ENCODE measurements at places on chromosomes 16 and 17. TPM values are rescaled to one million over a fixed set of nuclear protein-coding genes. Genes with fewer than 3 reads are reported as not detected.

Gene IGFBP4
- 205 TPM for total RNA-seq

DNA sequence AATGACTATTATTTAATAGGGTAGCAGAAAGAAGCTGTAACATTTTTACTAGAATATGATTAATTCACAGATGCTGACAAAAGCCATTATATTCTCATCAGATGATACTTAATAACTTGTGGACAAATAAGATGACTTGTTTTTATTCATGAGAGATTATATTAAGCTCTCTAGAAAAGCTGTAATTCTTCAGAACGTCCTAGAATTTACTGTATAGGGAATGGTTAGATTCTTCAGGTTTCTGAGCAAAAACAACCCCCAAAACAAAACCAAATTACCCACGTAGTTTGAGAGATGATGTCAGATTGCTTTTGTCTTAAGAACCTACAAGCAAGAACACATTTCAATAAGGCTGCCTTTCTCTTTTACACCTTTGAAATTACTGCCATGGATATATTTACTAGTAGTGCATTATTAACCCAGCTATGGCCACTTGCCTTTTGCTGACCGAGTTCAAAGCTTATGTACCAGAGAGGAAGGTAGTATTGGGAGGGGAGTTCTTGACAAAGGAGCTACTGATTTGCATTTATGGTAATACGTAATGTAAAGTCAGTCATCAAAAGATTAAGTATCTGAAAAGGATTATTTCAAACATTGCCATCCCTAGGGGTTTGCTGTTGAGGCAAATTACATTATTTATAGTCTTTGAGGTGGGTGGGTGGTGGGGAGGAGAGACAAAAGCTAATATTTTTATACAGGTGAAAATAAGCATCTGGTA lies 51.7 kb downstream of the NLK start:
- no peak for DNase-seq
- no peaks in the 10 kb centered on the region for H3K36me3 ChIP-seq
- no peaks in the 10 kb centered on the region for H3K4me1 ChIP-seq

Gene METTL16
- 29.7 TPM for total RNA-seq

Gene TNK1
- 8.2 TPM for total RNA-seq

Gene BRIP1
- 4.3 TPM for total RNA-seq

DNA sequence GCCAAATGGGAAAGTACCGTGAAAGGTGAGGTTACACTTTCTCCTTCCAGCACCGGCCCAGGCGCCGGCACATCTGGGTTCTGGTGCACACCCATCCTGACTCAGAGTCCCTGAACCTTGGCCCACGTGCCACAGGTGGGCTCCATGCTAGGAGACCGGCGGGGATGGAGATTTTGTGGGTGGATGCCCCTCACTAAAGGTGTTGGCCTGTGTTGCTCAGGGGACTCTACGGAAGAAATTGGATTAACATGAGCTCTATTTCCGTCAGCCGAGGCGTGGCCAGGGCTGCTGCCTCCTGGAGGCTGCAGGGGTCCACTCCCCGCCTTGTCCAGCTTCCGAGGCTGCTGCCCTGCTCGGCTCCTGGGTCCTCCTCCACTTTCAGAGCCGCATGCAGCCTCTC lies 30.8 kb downstream of the FBXO31 start:
- no peaks in the 10 kb centered on the region for H3K36me3 ChIP-seq
- DNase-seq, result no peak
- H3K4me1 ChIP-seq, result peaks cover 9% of the 10 kb centered on the region
- H3K27me3 ChIP-seq, result no peaks in the 10 kb centered on the region
- H3K4me3 ChIP-seq, result no peak overlapping the region

DNA sequence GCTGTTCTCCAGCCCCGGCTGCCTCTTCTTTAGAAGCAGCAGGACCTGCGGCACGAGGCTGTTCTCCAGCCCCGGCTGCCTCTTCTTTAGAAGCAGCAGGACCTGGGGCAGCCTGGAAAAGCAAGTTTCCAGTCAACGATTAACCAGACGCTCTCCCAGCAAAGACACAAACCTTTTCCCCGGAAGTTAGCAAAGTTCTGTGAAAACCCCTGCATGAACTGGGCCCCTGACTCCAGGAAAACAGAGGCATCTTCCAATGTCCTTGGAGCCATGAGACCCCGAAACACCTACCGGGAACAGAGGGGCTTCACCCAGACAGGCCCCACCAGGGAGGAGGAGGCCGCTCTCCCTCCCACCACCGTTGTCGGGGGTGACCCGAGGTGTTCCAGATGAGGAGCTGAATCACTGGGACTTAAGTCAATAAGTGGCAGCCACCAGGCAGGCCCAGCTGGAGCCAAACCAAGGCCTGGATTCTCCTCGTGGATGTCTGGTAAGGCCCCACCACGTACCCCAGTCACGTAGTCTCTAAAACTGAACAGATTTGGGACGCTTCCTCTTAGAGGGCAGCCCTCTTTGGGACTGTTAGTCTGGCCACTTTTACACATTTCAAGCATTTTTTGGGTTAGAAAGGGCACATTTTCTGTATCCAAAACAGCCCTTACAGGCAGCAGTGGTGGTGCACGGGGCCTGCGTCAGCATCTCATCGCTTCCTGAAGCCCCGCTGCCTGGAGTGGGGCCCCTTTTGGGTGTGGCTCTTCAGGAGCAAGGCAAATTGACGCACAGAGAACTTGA lies at the start of gene RPH3AL:
Gene RPH3AL (minus strand): TSS at position 387 of the 792 bp plus-strand sequence. CDS start 25,264 bp downstream, outside the sequence.
- peak within 1 kb of the TSS; percentile 69 for H3K27ac ChIP-seq
- peaks cover 3% of the 10 kb centered on the region for H3K4me1 ChIP-seq
- H3K36me3 ChIP-seq, result no peaks in the 10 kb centered on the region
- H3K4me3 ChIP-seq, result no peak within 1 kb of the TSS
- no peaks in the 10 kb centered on the region for H3K27me3 ChIP-seq

Gene TNFRSF17
- total RNA-seq, result 3.2 TPM

DNA sequence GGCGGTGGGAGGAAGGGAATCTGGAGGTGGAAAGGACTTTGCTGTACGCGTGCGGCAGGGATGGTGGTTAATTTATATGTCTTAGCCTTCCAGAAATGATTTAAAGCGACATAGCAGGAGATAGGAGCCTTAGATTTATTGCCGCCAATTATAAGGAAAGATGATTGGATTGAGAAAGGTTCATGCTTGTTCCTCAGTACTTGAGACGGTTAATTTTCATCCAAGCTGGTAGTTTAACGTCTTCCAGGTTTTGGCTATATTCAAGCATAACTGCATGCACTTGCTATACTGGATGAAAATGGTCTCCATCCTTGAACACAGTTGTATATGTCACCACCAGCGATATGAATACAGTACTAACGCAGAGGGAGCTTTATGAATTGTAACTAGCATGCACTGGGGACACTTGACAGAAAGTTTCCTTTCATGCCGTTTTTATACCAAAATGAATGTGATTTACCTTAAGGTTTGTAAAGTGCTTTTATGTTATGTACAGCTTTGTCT lies 610 bp upstream of the PEX12 start:
- H3K27ac ChIP-seq, result peak overlapping the region; percentile 97
- peaks cover 4% of the 10 kb centered on the region for H3K4me1 ChIP-seq
- H3K36me3 ChIP-seq, result peaks cover 5% of the 10 kb centered on the region
- peak; percentile 28 for DNase-seq
- peak overlapping the region; percentile 65 for H3K4me3 ChIP-seq
- no peaks in the 10 kb centered on the region for H3K27me3 ChIP-seq

Gene MT1G
- total RNA-seq, result 3.5 TPM

Gene CCL23
- not detected for total RNA-seq

DNA sequence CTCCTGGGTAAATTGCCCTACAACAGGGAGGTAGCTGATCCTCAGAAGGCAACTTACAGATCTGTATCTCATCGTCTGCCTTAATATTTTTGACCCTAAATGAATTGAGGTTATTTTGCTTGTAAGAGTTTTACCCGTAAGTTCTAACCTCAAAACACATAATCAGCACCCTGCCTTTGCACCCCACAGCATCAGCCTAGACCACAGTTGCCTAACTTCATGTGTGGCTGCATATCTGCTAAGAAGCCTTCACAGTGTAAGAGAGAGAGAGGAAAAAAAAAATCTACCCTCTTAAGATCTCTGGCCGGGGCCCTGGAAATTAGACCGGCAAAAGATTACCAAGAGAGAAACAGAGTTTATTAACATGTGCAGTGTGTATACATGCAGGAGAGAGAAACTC lies 76.9 kb downstream of the ARHGAP44 start:
- DNase-seq, result no peak
- no peak overlapping the region for H3K27ac ChIP-seq
- H3K4me3 ChIP-seq, result no peak overlapping the region
- no peaks in the 10 kb centered on the region for H3K4me1 ChIP-seq
- H3K27me3 ChIP-seq, result no peaks in the 10 kb centered on the region

DNA sequence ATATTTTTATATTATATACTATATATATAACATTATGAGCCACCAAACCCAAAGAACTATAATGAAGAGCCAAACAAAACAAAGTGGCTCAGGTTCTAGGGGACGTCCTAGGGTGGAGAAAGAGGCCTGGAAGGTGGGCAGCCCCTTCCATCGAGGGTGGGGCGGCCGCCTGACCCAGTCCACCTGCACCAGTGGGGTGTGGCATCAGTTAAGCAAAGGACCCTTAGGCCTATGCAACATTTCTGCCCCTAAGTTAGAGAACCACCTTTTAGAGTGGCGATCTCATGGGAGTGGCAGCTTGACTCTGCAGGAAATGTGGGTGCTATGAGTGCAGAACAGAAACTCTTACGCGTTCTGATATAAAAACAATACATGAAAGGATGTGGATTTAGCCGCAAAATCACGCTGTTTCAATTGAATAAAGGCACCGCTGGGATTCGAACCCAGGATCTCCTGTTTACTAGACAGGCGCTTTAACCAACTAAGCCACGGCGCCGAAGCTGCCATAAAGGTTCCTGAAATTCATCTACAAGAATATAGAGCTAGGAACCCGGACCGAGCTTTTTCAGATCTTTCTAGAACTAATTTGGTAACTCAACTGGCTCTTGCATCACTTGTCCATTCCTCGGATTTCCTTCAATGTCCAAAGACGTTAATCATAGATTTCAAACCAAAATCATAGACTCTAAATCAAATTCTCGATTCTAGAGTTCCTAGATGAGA lies 15.6 kb upstream of the AURKB start:
- no peak overlapping the region for H3K4me3 ChIP-seq
- H3K4me1 ChIP-seq, result peaks cover 2% of the 10 kb centered on the region
- peak; percentile 61 for DNase-seq
- H3K27me3 ChIP-seq, result no peaks in the 10 kb centered on the region
- H3K27ac ChIP-seq, result peak overlapping the region; percentile 7

DNA sequence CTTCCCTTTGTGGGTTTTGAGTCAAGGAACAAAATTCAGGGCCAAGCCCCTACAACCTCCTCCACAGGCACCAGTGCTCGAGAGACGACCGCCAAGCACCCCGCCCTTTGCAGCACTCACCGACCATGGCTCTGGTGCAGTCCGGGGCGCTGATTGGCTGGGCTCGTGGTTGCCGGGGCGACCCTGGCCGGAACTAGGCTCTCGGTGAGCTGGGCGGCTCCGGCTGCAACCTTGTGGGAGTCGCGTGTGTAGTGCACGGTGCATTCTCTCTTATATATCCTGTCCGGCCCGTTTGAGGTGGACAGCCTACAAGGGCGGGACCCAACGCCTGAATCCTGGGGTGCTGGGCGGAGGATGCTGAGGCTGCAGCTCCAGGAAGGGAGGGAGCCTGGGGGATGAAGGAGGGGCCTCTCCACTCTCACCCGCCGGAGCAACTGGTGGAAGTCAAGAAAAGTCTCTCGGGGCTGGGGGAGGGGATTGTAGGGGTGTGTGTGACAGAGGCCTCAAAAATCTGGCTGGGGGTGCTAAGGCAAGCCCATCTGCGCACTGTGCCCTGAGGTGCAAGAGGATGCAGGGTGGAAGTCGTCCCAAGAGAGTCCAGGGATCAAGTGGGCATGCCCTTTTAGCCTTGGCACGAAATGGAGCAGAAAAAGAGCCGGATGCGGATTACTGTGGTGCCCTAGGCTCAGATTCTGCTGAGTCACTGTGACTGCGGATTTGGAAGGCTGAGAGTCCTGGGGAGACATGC lies at the start of gene NQO1:
Gene NQO1 (minus strand): TSS at position 248 of the 748 bp plus-strand sequence. CDS start 121 bp downstream, at position 127.
- H3K27me3 ChIP-seq, result no peaks in the 10 kb centered on the region
- H3K36me3 ChIP-seq, result no peaks in the 10 kb centered on the region
- H3K4me3 ChIP-seq, result peak within 1 kb of the TSS; percentile 33
- peak; percentile 88 for DNase-seq
- H3K27ac ChIP-seq, result peak within 1 kb of the TSS; percentile 50
- no peaks in the 10 kb centered on the region for H3K4me1 ChIP-seq

Gene DYNLL2
- total RNA-seq, result 36.5 TPM

Gene STH
- not detected for total RNA-seq

Gene XYLT1
- total RNA-seq, result 11.5 TPM

Gene TAC4
- not detected for total RNA-seq

Gene SEZ6L2
- 19.2 TPM for total RNA-seq

DNA sequence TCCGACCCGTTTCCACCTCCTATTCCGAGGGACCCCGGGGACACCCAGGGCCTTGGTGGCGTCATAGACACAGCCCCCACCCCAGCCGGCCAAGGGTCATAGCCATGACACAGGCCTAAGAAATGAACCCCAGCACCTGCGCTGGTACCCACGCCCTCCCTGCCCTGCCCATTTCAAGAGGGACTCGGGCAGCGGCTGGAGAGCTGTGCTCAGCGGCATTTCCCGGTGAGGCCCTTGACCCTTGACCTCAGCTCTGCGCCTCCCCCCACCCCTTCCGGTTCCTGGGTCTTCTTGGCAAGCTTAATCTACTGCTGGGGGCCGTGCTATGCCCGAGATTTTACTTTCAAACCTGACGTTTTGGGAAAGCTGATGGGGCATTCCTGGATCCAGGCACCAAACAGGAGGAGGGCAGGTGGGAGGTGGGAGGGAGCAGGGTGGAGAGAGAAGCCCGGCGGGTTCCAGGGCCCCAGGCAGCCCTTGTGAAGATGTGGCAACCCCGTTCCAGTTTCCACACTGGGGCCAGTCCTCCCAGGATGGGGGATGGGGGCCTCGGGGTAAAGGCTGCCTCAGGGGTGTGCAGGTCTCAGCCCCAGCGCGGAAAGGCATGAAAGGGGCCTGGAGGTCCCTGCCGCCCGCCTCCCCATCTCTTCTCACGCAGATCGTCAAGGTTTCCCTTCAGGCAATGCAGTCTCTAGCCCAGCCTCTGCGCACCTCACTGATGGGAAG lies at the start of gene SLC22A31:
Gene SLC22A31 (minus strand): TSS at position 414 of the 726 bp plus-strand sequence. CDS start 36 bp downstream, at position 378.
- DNase-seq, result no peak
- H3K36me3 ChIP-seq, result no peaks in the 10 kb centered on the region
- H3K27ac ChIP-seq, result no peak within 1 kb of the TSS
- no peaks in the 10 kb centered on the region for H3K4me1 ChIP-seq

DNA sequence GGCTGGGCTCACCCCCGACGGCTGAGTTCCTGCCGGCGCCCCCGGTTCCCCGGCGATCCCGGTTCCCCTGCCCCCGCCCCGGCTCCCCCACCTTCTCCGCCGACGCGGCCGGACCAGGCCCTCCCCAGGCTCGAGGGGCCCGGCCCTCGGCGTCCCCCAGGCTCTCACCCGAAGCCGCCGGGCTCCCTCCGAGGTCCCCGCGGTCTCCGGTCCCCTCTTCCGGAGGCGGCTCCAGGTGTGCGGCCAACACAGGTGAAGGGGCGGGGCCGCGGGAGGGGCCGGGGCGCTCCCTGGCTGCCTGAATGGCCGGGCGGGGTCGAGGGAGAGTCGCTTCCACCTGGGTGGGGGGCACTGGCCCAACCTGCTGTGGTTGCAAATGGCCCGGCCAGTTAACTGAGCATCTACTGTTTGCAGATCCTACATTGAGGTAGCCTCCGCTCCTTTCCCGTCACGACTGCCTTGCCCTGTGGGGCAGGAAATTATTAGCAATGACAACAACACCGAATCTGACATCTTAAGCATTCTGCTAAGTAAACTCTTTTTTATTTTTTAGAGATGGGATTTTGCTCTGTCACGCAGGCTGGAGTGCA lies at the start of gene BICDL2:
Gene BICDL2 (minus strand): TSS at position 219 of the 590 bp plus-strand sequence. CDS start 1,448 bp downstream, outside the sequence.
- H3K4me3 ChIP-seq, result peak within 1 kb of the TSS; percentile 12
- peaks cover 52% of the 10 kb centered on the region for H3K27me3 ChIP-seq
- H3K27ac ChIP-seq, result no peak within 1 kb of the TSS
- H3K36me3 ChIP-seq, result no peaks in the 10 kb centered on the region
- peaks cover 4% of the 10 kb centered on the region for H3K4me1 ChIP-seq

- H3K36me3 ChIP-seq, result no peaks in the 10 kb centered on the region
- no peak overlapping the region for H3K27ac ChIP-seq
- H3K4me3 ChIP-seq, result no peak overlapping the region
- H3K4me1 ChIP-seq, result peaks cover 11% of the 10 kb centered on the region
Measured at GRCh38 chr16:67996666-67997065, 2.6 kb downstream of the DPEP2 start.

Gene VPS35L
- total RNA-seq, result 60.1 TPM
